ENCODE measurements at places on chromosomes 16 and 17.

- no peak for DNase-seq
Measured at GRCh38 chr17:27109346-27109745, 184.6 kb upstream of the WSB1 start.

DNA sequence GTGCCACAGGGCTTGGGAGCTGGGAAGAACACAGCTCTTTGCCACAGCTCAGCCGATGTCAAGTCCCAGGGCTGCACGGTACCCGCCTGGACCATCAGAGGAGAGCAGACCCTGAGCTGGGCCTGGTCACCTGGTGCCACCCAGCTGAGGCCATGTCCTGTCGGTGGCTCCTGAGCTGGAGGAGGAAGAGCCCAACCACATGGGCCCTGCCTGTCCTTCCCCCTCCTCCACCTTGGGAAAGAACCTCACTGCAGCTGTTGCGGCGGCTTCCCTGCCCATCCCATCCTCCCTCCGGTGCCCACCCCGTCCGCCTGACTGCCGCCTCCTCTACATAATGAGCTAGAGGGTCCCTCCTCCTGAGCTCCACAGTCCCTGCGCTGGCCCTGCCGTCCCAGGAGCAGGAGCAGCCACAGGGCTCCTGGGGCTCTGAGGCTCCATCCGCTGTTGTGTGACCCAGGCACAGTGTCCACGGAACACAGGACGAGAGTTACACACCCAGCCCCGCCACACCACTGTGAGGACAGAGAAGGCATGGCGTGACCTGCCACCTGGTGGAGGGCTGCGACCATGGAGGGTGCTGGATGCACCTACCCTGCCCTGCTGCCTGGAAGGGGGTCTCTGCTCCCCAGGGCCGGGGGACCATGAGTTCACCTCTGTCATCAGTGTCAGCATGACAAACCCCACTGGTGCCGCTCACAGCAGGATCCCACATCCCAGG is 21.4 kb upstream of the CHMP6 start:
- DNase-seq: no peak

DNA sequence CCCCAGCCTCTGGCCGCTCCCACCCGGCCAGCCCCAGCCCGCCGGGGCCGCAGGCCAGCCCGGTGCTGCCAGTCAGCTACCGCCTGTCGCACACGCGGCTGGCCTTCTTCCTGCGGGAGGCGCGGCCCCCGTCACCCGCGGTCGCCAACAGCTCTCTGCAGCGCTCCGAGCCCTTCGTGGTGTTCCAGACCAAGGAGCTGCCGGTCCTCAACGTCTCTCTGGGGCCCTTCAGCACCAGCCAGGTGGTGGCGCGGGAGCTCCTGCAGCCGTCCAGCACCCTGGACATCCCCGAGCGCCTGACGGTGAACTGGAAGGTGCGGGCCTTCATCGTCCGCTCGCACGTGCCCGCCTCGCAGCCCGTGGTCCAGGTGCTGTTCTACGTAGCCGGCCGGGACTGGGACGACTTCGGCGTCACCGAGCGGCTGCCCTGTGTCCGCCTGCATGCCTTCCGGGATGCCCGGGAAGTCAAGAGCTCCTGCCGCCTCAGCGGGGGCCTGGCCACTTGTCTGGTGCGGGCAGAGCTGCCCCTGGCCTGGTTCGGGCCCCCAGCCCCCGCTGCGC is 46.8 kb downstream of the TMEM132E start:
- no peak for DNase-seq

- no peak for DNase-seq
Measured at GRCh38 chr17:27157297-27157696, 136.6 kb upstream of the WSB1 start.

DNA sequence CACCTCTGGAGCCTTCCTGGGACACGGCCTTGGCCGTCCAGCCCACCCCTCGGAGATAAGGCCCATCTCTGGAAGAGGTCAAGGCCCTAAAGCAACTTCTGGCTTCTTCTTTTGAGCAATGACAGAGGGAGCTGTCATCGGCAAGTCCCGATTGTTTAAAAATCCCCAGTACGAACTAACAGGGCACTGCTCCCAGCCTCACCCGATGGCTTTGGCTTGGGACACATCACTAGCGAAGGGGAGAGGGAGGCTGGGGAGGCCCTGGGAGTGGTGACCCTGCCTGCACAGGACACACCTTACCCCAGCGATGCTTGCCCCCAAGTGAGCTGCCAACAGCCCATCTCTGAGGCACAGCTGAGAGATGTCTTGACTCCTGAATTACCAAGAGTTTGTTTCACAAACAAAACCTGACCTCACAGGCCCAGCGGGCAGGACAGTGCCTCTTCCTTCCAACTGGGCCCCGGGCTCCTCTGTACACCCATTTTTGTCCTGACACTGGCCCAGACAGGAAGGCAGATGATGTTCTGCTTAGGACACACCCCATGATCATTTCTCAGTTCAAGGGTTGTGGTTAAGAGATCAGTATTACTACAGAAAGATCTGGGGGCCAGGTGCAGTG is 4.8 kb downstream of the SYNGR2 start:
- no peak for DNase-seq

DNA sequence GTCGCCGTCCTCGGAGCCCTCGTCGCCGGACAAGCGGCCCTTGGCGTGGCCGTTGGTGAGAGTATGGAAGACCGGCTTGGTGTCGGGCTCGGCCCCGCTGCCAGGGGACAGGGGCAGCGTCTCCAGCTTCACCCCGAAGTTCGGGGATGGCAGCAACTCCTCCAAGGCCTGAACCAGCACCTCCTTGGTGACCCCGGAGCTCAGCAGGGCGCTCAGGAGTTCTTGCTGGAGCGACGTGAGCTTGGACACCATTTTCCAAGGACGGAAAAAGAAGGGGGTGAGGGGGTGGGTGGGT is 279 bp downstream of the HNF1B start:
- DNase-seq: no peak

- no peak for DNase-seq
Measured at GRCh38 chr17:61647047-61647446, 56.0 kb upstream of the NACA2 start.

GRCh38 chr16:15879255-15879811 is 9.1 kb downstream of the CEP20 start:
- DNase-seq: no peak

- no peak for DNase-seq
Measured at GRCh38 chr17:73028299-73028755, 64.2 kb downstream of the SLC39A11 start.

- DNase-seq: no peak
Measured at GRCh38 chr17:14935845-14936485, 329.2 kb downstream of the PMP22 start.

DNA sequence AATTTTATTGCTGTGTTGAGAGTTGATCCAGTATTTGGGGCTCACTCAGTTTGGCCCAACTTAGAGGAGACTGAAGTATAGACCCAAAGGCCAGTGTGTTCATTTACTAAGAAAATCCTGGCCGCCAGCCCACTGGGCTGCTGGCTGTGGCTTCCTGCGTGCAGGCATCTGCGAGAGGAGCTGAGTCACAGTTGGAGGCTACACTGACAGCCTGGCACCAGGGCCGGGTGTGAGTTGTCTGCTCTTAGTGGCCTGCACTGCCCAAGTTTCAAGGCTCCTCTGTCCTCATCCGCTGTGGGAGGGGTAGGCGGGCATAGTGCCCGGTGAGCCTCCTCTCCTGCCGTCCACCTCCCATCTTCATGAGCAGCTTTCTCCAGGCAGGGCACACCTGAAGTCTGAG is 54.2 kb downstream of the PLD6 start:
- peak; percentile 25 for DNase-seq

DNA sequence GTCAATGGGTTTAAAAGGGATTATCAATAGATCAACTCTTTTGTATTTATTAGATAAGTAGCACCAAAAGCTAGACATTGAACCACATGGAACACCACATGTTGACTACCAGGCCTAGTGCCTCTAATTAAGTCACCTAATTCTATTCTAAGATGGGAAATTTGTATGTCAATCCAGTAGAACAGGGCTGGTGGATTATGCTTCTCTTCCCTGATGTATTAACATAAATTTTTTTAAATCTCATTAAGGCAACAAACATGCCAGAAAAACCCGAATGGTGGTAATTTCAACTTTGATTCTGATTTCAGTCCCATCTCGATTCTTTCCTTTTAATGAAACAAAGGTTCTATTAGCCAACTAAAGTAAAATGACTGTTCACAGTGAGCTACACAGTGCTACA is 92.6 kb downstream of the KANSL1 start:
- DNase-seq: no peak

DNA sequence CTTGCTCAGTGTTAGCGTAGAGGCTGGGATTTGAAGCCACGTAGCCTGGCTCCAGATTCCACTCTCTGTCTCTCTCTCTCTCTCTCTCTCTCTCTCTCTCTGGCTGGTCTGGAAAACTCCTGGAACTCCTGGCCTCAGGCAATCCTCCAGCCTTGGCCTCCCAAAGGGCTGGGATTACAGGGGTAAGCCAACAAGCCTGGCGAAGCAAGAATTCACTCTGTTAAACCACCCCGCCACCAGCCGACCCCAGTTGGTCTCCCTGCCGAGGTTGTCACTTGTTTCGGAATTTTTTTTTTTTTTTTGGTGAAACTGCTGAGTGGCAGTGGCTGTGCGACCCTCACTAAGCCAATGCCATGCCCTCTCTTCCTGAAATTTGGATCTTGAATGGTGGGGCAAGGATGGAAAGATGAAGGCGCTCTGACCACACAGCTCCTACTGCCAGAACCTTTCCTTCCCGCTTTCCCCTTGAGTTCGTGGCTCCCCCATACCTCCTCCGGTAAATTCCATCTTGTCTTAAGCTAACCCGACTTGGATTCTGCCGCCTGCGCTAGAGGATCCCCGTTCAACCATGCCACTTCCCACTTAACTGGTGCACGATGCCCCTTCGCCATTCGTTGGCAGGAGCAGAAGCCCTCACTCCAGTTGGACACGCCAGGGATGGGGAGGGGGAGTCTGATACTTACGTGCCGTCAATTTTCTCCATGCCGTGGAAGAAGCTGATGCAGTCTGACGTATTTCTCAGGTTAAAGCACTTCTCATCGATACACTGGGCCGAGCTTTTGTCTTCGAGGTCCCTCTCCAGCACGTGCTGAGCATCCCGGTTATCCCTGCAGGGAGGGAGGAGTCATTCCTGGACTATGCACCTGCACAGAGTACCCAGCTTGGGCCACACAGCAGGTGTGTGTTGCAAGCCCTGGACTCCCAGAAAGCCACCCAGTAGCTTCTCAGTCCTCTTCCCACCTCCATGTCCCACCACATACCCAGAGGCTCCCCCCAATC is 13.1 kb downstream of the TEKT5 start:
- no peak for DNase-seq

DNA sequence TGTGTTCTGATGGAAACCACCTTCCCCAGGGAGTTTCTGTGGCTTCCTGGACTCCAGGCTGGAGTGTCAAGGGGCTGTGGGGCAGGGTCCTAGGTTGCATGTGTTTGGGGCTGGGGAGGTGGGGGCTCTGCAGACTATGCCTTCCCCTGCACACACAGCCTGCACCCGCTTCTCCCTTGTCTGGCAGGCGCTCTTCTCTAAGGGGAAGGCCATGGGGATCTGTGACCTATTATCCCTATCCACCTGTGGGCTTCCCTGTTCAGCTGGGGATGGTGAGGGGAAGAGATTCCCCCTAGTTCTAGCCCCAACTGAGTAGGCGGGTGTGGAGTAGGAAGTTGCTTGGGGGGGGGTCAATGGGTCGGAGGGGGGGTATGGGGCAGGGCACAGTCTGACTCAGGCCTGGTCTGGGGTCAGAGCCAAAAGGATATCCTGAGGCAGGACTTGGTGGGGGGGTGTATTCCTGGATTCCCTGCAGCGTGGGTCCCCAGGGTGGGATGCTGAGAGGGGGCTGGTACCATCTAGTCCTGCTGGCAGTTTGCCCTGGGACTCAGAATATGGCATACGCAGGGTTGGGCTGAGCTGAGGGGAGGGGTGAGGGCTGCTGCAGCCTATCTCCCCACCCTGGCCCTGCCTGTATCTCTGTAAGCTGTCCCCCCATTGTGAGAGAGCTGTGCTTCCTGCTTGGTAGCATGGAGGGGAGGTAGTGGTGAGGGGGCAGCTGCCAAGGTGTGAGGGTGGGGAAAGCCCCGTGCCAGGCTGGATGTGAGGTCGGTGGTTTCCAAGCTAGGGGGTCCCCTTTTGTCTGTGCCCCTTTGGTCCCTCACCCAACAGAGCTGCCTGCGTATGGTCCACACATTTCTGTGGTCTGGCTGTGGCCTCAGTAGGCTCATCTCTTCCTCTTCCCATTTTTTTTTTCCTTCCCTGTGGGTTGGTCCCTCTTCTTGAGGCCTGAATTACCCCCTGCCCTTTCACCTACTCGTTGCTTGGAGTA is 14.7 kb downstream of the RARA start:
- DNase-seq: no peak

- DNase-seq: no peak
Measured at GRCh38 chr16:61676740-61677139, 359.5 kb downstream of the CDH8 start.

DNA sequence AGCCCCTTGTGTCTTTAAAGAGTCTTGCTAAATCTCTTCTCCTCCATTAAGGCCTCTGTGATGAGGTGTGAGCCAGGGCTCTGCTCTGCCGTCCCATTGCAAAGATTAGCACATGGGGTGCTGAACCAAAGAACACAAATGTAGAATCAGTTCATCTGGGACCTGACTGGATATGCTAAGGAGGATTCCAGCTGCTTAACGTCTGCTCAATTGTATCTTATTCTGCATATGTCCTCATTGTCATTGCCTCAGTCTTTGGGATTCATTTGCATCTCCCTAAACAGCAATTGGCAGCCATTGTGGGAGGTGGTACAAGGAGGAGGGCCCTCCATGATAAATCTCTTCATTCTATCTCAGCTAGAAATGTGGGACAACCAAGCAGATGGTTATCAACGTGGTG is 106.3 kb upstream of the ADAMTS18 start:
- no peak for DNase-seq

DNA sequence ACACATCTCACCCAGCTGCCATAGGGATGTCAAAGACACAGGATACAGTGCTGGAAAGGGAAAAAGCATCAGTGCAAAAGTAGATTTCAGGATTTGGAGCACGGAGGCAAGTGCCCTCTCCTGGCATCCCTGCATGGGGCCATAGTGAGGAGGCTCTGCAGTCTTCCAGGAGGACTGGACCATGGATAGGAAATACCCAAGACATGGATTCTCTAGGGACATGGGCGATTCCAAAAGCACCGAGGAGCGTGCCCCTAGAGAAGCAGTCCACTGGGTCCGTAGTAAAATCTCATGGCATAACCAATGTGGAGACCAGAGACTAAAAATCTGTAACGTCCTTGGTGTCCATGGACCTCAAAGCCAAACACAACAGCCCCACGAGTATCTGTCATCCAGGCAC is 818.2 kb downstream of the KCNJ18 start:
- DNase-seq: no peak

DNA sequence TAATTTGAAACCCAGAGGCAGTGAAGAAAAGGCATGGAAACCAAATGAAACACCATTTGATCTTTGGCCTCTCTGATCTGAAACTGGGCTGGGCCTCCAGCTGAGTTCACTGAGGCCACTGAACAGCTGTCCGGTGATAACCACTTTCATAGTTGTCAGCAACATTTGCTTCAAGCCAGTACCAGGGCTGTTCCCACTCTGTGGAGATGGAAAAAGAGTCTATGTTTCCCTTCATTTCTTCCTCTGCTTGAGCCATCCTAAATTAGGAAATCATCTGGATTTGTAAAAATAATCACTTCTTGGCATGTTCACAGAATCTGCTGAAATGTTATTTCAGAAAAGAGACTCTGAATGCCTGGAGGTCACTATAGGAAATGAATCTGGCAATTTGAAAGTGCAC is 119.3 kb downstream of the STX8 start:
- DNase-seq: no peak

Data from stimulated activated CD4-positive, alpha-beta T cell treated with anti-CD3 and anti-CD28 coated beads, TNF-alpha, amount 100 ng/mL, for 24 hours (primary cell).